ENCODE measurements at places on chromosomes 11 and 22. TPM values are rescaled to one million over a fixed set of nuclear protein-coding genes. Genes with fewer than 3 reads are reported as not detected.
A peak's percentile ranks its signal among the peaks of the same experiment; 100 is the strongest.

- no peaks in the 10 kb centered on the region for H3K36me3 ChIP-seq
- H3K27me3 ChIP-seq = no peaks in the 10 kb centered on the region
- 0 out of 2 replicates have a peak overlapping the region, but pooled peaks have one; percentile 13 for H3K27ac ChIP-seq
- no peak for DNase-seq
These were observed 5.2 kb downstream of the MAML2 start for GRCh38 chr11:96337541-96338431.

DNA sequence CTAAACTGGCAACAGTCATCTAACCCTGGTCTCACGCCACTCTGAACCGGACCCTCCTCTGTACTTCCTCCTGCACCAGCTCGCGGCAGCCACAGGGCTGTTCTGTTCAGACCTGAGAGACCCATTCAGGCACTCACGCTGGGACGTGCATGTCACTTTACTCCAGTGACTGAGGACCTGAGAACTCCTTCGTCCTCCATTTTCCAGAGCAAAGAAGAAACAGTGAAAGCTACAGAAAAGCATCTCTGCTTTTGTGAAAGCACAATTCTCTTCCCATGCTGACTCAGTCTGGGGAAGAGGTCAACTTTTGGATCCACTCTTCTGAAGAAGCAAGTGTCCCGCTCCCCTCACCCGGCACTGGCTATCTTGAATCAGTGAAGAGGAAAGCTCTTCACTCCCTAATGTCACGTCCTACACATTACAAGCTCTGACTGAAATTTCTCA is 24.5 kb downstream of the PISD start:
- no peaks in the 10 kb centered on the region for H3K27me3 ChIP-seq
- H3K4me1 ChIP-seq = no peaks in the 10 kb centered on the region
- no peak overlapping the region for H3K4me3 ChIP-seq
- H3K27ac ChIP-seq = no peak overlapping the region
- no peaks in the 10 kb centered on the region for H3K36me3 ChIP-seq

DNA sequence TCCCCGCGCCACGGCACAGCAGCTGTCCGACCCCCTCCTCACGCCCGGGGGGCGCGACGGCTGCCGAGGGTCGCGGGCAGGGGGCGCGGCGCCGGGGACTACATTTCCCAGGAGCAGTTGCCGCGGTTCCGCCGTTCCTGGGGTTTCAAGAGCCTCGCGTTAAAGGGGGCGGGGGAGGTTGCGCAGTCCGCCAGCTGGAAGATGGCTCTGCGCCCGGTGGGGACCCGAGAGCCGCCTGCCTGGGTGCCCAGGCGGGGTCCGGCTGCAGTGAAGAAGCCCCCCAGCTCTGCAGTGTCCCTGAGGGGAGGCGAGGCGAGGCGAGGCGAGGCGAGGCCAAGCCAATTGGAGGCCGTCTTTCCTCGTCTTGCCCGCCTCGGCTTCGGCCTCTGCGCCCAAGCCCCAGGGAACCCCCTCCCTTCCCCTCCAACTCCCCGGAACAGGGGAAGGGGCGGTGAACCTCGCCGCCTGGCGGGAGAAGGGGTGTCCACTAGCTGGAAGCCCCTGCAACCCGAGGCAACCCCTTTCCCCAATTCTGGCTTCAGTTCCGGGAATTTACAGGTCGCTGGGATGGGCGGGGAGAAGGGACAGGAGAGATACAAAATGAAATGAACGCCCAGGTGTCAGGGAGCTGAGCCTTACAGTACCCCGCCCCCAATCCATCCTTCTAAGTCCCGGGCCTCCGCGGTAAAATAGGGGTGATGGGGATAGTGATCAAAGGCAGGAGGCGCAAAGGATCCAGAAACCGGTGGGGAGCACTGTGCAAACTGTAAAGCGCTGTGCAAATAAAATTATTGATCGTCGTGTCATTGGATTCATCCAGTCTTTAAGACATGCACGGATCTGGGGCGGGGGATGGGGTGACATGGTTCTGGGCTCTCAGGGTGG is 5.2 kb upstream of the GCAT start:
- no peaks in the 10 kb centered on the region for H3K36me3 ChIP-seq
- H3K27me3 ChIP-seq = no peaks in the 10 kb centered on the region
- H3K4me3 ChIP-seq = peak overlapping the region; percentile 55
- H3K27ac ChIP-seq = peak overlapping the region; percentile 81

DNA sequence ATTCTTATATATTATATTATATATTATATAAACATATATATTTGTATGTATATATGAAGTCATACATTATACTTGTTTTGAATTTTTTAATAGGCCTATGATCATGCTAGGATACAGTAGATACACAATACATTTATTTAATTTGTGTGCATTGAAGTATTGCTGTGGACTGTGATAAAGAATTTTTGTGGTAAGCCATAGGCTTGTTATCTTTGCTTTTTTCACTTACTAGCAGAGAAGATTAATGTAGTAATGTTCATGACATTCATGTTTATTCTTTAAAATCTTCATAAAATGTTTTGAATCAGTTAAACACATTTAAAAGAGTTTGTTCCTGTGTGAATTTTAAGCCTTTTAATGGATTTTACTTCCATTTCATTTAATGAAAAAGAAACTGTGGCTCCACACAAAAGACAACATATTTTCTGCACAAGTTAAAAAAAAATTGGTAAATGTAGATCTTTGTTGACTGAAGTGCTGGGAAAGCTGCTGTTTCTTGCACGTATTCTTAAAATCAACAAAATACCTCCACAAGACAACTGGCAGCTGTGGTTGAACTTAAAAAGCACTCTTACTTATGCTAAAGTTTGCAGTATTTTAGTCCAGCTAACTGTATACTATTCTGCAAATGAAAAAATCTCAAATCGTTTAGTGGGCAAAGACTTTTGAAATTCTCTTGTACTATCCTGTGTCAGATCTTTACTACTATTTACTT is 156.2 kb downstream of the TMEM135 start:
- no peaks in the 10 kb centered on the region for H3K36me3 ChIP-seq
- H3K4me1 ChIP-seq = no peaks in the 10 kb centered on the region
- no peak overlapping the region for H3K27ac ChIP-seq
- no peaks in the 10 kb centered on the region for H3K27me3 ChIP-seq
- no peak overlapping the region for H3K4me3 ChIP-seq

- no peak overlapping the region for H3K4me3 ChIP-seq
- no peak overlapping the region for H3K27ac ChIP-seq
- no peaks in the 10 kb centered on the region for H3K4me1 ChIP-seq
- H3K27me3 ChIP-seq = no peaks in the 10 kb centered on the region
- DNase-seq = no peak
These were observed 79.9 kb downstream of the MIAT start for GRCh38 chr22:26737262-26737661.

- peak; percentile 43 for DNase-seq
- no peak overlapping the region for H3K27ac ChIP-seq
- no peaks in the 10 kb centered on the region for H3K36me3 ChIP-seq
- H3K27me3 ChIP-seq = 0 out of 2 replicates have a peak, but pooled peaks cover 4% of the 10 kb centered on the region
These were observed 104.0 kb downstream of the FAR1 start for GRCh38 chr11:13772223-13773046.

DNA sequence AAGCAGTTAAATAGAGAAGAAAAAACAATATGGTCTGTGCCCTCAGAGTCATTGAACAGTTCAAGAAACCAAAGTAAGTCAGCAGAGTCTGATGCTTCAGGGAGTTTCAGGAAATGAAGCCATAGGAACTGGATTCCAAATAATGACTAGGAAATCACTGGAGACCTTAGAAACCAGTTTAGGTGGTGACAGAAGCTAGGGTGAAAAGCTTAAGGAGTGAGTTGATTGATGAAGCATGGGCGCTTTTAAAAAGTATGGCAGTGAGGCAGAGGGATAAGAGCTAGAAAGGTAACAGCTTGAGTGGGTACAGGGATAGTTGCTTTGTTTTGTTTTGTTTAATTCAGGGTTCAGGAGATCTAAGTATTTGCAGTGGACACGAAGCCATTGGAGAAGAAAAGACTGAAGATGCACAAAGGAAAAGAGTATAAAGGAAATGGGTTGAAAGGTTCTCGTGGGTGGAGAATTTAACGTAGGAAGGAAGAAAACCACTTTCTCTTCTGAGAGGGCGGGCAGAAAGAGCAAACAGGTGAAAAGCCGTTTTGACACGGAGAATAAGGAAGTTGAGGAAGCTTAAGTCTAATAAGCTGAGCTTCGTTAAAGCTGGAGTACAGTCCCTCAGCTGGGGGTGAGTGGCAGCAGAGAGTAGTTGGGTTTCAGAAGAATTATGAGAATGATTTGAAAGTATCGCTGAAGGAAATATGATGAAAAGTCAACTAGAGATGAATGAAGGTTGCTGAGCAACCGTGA is 14.8 kb downstream of the SGSM3 start:
- no peak overlapping the region for H3K27ac ChIP-seq
- no peak overlapping the region for H3K4me3 ChIP-seq
- H3K4me1 ChIP-seq = no peaks in the 10 kb centered on the region
- H3K27me3 ChIP-seq = no peaks in the 10 kb centered on the region
- no peaks in the 10 kb centered on the region for H3K36me3 ChIP-seq

- no peak overlapping the region for H3K4me3 ChIP-seq
- no peaks in the 10 kb centered on the region for H3K36me3 ChIP-seq
- H3K27ac ChIP-seq = no peak overlapping the region
- no peaks in the 10 kb centered on the region for H3K27me3 ChIP-seq
These were observed 72.8 kb downstream of the SFI1 start for GRCh38 chr22:31569126-31569525.

- no peaks in the 10 kb centered on the region for H3K36me3 ChIP-seq
- H3K27ac ChIP-seq = no peak overlapping the region
- no peaks in the 10 kb centered on the region for H3K4me1 ChIP-seq
- no peak overlapping the region for H3K4me3 ChIP-seq
- H3K27me3 ChIP-seq = no peaks in the 10 kb centered on the region
These were observed 745.9 kb upstream of the TENM4 start for GRCh38 chr11:80186692-80187091.

DNA sequence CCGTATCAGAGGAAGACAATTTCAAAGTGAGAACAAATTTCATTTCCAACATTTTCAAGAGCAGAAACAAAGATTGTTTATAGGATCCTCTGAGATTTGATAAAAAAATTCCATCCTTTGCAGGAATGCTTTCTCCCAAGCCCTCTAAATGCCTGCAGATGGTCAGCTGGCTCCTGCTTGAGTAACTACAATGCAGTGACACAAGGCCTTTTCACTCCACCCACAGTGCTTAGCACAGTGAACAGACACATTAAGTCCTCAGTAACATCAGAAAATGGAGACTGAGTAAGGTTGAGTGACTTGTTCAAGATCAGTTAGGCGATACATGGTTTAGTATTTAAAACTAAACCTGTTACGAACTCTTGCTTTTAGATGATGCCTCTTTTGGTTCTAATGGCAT is 527.1 kb upstream of the CCDC90B start:
- H3K27me3 ChIP-seq = peaks cover 3% of the 10 kb centered on the region
- no peaks in the 10 kb centered on the region for H3K36me3 ChIP-seq
- no peak overlapping the region for H3K4me3 ChIP-seq
- H3K4me1 ChIP-seq = no peaks in the 10 kb centered on the region
- no peak for DNase-seq

DNA sequence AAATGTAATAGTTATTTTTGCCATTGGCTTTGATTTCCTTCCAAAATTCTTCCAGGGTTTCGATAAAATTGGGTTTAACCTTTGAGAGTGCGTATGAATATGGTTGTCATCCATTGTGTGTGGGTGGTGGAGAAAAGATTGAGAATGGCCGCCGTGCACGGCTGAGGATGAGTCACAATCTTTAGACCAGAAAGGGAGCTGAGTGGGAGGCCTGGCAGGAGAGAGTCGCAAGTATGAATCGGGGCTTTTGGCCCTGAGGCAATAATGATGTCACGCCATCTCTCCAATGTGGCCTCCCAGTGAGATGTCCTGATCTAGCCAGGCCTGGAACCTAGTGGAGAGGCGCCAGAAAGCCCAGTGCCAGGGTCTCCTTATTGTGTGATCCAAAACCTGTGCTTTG is 33.1 kb upstream of the SMPD1 start:
- no peaks in the 10 kb centered on the region for H3K36me3 ChIP-seq
- no peaks in the 10 kb centered on the region for H3K4me1 ChIP-seq
- H3K27me3 ChIP-seq = no peaks in the 10 kb centered on the region
- no peak overlapping the region for H3K27ac ChIP-seq
- no peak for DNase-seq
- no peak overlapping the region for H3K4me3 ChIP-seq

DNA sequence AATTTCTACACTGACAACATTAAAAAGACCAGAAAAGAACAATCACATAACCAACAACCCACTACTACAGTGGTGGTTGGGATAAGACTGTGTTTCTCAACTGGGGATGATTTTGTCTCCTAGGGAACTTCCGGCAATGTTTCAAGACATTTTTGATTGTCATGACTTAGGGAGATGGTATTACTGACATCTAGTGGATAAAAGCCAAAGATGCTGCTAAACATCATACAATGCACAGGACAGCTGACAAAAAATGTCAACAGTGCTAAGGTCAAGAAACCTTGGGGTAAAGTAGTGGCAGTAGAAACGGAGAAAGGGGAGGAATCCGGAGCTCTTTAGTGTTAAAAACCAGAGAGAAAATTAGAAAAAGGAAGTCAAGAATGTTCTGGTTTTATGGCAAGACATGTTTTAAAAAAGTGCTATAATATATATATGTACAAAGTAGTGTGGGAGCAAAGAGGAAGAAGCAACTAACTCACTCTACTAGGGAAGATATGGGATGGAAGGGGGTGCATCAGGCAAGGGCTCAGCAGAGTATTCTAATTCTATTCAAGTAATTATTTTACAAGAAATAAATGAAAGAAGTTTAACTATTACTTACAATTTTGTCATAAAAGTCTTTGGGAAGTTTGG is 37.2 kb downstream of the CKAP5 start:
- no peak for DNase-seq
- no peaks in the 10 kb centered on the region for H3K4me1 ChIP-seq
- H3K27ac ChIP-seq = no peak overlapping the region
- no peaks in the 10 kb centered on the region for H3K27me3 ChIP-seq

DNA sequence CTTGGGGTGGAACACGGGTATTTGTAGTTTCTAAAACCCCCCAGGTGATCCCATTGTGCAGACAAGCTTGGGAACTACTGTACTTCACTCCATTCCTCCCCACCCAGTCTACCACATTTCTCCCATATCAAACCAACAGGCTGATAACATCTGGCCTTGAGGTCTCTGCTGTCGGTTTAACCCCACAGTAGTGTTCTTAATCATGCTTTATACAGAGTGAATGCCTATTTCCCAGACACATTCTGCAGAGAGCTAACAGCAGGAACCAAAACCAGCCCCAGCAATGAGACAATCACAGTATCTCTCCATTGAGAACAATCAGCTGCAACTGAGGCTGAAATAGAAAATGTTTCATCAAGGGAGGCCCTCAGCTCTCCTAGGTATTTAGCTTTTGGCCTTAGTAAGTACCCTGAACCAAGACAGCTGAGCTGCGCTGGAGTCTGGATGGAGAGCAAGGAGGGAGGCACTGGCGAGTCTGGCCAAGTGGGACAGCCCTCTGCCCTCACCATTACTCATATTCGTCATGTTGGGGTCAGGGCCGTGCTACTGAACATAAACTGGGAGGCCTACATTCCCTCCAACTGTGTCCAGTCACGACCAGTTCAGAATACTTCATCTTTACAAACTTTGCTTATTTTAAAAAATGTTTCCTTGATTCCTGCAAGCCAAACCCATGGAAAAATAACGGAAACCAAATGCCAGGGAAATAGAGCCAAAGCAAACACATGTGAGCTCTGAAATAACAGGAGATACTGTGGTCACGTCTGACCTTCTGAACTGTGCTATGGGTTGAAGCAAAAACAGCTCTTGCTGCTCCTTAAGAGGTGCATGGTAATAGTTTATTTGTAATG is 81.0 kb downstream of the CCDC34 start:
- H3K27me3 ChIP-seq = no peaks in the 10 kb centered on the region
- H3K4me3 ChIP-seq = no peak overlapping the region
- H3K4me1 ChIP-seq = peaks cover 19% of the 10 kb centered on the region
- H3K27ac ChIP-seq = peak overlapping the region; percentile 91
- no peaks in the 10 kb centered on the region for H3K36me3 ChIP-seq

The SPTBN2 gene
- 7.3 TPM for total RNA-seq

The CARD18 gene
- total RNA-seq = 8.1 TPM

The PRR5L gene
- total RNA-seq = 0.36 TPM

The FLRT1 gene
- total RNA-seq = 0.51 TPM

The ISX gene
- not detected for total RNA-seq

The PRODH gene
- total RNA-seq = 1.4 TPM

Measured in Panc1 (cell line).